ENCODE measurements at places on chromosomes 7 and 10. TPM values are rescaled to one million over a fixed set of nuclear protein-coding genes. Genes with fewer than 3 reads are reported as not detected.

SEMA3D gene
- not detected for total RNA-seq

GRCh38 chr7:70212281-70212680, 614.0 kb downstream of the AUTS2 start:
- DNase-seq: no peak
- no peak overlapping the region for H3K27ac ChIP-seq
- peaks cover 4% of the 10 kb centered on the region for H3K4me1 ChIP-seq
- H3K36me3 ChIP-seq: no peaks in the 10 kb centered on the region
- H3K27me3 ChIP-seq: no peaks in the 10 kb centered on the region

AOAH gene
- 1.4 TPM for total RNA-seq

- no peaks in the 10 kb centered on the region for H3K36me3 ChIP-seq
- no peaks in the 10 kb centered on the region for H3K4me1 ChIP-seq
- H3K27me3 ChIP-seq: peaks cover 7% of the 10 kb centered on the region
These were observed 38.9 kb upstream of the YAE1 start for GRCh38 chr7:39527296-39527695.

TACR2 gene
- total RNA-seq: not detected

OPN1SW gene
- total RNA-seq: not detected

DNA sequence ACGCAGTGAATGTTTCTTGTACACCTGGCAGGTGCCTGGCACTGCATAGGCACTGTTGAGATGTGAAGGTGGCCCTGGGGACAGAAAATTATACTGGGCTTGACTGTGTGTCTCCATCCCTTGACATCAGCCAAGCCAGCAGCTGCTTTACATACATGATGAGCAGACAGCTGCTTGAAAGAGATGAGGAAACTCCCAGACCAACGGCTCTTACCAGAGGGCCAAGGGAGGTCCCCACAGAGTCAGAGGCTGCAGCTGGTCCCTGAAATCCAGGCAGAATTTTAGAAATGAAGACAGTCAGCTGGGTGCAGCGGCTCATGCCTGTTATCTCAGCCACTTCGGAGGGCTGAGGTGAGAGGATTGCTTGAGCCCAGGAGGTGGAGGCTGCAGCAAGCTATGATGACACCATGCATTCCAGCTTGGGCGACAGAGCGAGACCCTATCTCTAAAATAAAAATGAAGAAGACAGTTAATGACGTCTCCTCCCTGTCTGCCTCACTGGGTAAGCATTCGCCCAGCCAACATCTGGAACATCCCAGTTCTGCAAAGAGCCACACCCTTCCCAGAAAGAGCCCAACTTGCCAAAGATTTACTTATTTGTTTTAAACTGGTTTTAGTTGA, 17.6 kb downstream of the LIMK1 start:
- no peaks in the 10 kb centered on the region for H3K27me3 ChIP-seq
- peaks cover 58% of the 10 kb centered on the region for H3K36me3 ChIP-seq
- peak; percentile 60 for DNase-seq
- peak overlapping the region; percentile 70 for H3K4me3 ChIP-seq

DNA sequence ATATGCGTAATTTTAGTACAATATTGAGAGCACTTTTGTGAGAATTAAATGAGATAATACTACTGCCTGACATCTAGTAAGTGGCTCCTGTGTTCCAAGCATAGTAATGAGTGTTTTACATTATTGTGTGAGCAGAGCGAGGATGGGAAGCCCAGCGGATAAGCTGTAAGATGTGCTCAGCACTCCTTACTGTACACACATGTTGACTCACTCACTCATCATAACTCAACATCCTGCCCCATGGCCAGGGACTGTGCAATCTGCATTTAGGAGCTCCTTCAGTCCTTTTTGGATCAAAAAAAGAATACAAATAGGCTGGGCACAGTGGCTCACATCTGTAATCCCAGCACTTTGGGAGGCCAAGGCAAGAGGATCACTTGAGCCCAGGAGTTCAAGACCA, 72.9 kb upstream of the NEBL start:
- no peaks in the 10 kb centered on the region for H3K36me3 ChIP-seq
- H3K4me1 ChIP-seq: peaks cover 17% of the 10 kb centered on the region
- no peak overlapping the region for H3K27ac ChIP-seq
- no peak for DNase-seq
- no peak overlapping the region for H3K4me3 ChIP-seq
- H3K27me3 ChIP-seq: no peaks in the 10 kb centered on the region

- no peaks in the 10 kb centered on the region for H3K27me3 ChIP-seq
- DNase-seq: peak; percentile 83
- H3K36me3 ChIP-seq: peaks cover 12% of the 10 kb centered on the region
- H3K27ac ChIP-seq: peak within 1 kb of the TSS; percentile 83
- peak within 1 kb of the TSS; percentile 92 for H3K4me3 ChIP-seq
These were observed at the start of gene PAXIP1 for GRCh38 chr7:155003092-155003375. PAXIP1 (minus strand) TSS chr7:155003124; CDS start chr7:155002929, 195 bp downstream.

DNA sequence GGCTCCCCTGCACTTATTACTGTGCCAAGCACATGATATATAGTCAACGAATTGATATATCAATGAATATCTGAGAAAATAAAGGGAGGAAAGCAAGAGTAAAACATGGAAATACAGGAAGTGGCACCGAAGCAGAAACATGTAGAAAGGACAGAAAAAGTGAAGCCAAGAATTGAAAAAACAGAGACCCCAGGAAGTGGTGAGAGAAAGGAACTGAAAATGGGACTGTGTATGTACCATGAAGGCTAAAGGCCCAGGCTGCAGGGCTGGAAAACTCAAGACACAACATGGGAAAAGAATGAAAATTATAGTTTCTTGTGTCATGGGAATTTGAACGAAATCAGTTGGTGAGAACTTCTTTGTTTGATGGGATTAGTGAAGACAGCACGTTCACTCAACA, 60.6 kb downstream of the MAP3K8 start:
- H3K4me3 ChIP-seq: peak overlapping the region; percentile 70
- DNase-seq: no peak
- no peaks in the 10 kb centered on the region for H3K36me3 ChIP-seq
- H3K4me1 ChIP-seq: peaks cover 94% of the 10 kb centered on the region
- no peaks in the 10 kb centered on the region for H3K27me3 ChIP-seq

- no peak for DNase-seq
- H3K4me3 ChIP-seq: no peak overlapping the region
- H3K4me1 ChIP-seq: no peaks in the 10 kb centered on the region
- no peak overlapping the region for H3K27ac ChIP-seq
- peaks cover 24% of the 10 kb centered on the region for H3K36me3 ChIP-seq
These were observed 138.9 kb downstream of the VTI1A start for GRCh38 chr10:112585960-112586359.

DNA sequence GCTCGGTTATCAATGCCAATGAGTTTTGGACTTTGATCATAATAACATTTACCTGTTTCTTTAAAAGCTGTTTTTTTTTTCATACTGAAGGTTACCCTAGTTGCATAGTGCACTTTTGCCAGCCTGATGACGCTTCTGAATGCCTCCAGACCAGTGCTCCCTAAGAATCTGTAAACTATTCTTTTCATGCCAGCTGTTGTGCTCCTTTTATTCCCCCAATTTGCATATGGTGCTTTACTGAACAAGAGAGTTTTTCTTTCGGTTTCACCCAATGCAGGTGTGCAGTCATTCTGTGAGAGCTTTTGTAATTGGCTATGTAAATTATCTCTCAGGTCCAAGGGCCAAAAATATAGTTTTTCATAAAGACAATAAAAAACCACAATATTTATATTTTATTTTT, 48.1 kb upstream of the GLCCI1 start:
- H3K27ac ChIP-seq: peak overlapping the region; percentile 91
- DNase-seq: no peak
- H3K27me3 ChIP-seq: no peaks in the 10 kb centered on the region
- H3K4me3 ChIP-seq: peak overlapping the region; percentile 69

DNA sequence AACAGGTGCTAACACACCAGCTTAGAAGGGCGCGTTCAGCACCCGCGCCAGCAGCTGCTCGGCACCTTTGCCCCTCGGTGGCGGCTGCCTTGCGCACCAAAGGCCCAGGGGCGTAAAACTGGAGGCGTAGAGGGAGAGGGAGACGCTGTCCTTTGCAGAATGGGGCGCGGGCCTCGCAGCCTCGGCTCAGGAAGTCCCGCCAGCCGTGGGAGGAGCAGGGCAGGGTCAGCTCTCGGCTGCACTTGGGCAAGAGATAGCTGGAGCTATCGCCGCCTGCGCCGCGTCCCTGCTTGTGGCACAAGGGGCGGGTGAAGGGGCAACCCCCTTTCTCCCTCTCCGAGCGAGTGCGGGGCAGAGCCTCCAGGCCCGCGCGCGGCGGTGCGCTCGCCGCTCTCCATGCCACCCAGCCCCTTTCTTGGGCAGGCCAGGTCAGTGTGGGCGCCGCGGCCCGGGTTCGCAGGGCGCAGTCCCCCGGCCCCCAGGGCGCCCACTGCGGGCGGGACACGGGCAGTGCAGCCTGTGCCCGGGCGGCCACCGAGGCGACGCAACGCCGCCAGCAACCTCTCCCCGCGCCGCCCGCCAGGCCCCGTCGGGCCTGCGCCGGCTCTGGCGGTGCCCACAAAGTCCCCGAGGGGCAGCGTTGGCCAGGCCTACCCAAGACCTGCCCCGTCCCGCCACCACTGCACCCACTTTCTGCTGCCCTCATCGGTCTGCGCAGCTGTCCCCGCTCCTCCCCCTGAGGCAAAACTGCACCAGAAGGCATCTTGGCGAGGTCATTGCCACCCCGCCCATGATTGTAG, 4.1 kb downstream of the NEUROD6 start:
- H3K4me1 ChIP-seq: no peaks in the 10 kb centered on the region
- H3K27me3 ChIP-seq: peaks cover 11% of the 10 kb centered on the region
- DNase-seq: no peak
- no peaks in the 10 kb centered on the region for H3K36me3 ChIP-seq

DNA sequence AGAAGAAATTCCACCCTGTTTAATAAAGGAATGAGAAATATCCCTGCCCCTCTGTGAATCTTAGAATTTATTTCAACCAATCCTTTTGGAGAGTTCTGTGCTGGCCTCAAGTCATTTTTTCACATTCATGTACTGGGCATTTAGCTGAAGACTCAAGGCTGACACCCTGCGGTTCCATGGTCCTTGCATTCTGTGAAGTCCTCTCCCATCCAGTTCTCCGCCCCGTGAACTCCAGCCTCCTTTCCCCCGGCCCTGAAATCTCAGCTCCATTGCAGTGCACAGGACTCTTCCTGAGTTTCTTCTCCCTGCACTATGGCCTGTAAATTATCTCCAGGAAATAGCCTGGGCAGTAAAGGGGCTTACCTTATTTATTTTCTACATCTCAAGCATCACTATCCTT, 183.0 kb upstream of the KCND2 start:
- H3K27ac ChIP-seq: no peak overlapping the region
- no peak for DNase-seq
- H3K27me3 ChIP-seq: no peaks in the 10 kb centered on the region
- no peaks in the 10 kb centered on the region for H3K4me1 ChIP-seq

HOXA9 gene
- not detected for total RNA-seq

ALDH18A1 gene
- 45.9 TPM for total RNA-seq

GRCh38 chr10:125161707-125162119, 1.4 kb upstream of the CTBP2 start:
- no peak overlapping the region for H3K27ac ChIP-seq
- H3K4me1 ChIP-seq: peaks cover 10% of the 10 kb centered on the region
- DNase-seq: no peak
- no peaks in the 10 kb centered on the region for H3K36me3 ChIP-seq

DNA sequence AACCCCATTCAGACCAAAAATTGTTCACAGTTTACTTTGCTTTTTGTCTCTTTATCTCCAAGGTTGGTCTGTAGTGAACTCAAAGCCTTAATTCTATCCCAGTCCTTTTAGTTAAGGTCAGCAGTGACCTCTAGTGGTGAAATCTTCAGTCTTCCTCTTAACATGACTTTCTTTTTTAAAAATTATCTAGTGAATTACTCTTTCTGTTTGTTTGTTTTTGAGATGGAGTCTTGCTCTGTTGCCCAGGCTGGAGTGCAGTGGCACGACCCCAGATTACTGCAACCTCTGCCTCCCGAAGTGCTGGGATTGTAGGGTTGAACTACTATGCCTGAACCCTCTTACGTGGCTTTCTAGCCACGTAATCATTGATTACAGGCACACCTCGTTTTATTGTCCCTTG, 25.0 kb downstream of the ZNF487 start:
- H3K27me3 ChIP-seq: no peaks in the 10 kb centered on the region
- no peak for DNase-seq
- no peak overlapping the region for H3K27ac ChIP-seq
- H3K36me3 ChIP-seq: no peaks in the 10 kb centered on the region
- no peak overlapping the region for H3K4me3 ChIP-seq

DNA sequence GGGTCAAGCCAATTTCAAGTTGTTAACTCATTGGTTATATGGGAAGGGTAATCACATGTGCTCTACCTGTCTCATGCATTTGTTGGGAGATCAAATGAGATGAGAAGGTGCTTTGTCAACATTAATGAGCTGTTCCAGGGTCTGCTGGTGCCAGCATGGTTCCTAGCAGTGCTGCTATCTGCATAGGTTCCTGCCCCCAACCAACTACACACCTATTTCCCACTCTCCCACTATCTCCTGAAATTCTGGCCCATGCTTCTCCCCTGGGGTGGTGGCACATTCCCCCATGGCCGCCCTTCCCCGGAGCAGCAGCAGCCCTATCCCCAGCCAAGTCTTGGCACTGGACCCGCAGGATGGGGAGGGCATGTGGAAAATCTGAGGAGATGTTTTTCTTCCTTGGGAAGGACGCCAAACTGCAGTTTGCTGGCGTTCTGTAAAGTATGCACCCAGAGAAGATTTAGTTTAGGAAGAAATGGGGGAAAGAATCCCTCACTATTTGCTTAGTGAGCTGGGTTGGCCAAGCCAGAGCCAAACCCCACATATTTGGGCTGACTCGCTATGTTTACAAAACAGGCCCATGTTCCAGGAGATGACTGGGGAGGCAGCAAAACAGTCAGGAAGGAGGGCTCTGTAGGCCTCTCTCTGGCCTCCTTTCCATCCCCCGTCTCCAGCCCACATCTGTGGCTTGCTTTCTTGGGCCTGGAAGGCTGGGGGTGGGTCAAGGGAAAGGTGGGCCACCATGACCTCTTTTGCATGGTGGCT, 42.5 kb downstream of the PPP1R3C start:
- no peak for DNase-seq
- H3K27me3 ChIP-seq: peaks cover 18% of the 10 kb centered on the region
- no peaks in the 10 kb centered on the region for H3K4me1 ChIP-seq

C10orf67 gene
- total RNA-seq: not detected

DNA sequence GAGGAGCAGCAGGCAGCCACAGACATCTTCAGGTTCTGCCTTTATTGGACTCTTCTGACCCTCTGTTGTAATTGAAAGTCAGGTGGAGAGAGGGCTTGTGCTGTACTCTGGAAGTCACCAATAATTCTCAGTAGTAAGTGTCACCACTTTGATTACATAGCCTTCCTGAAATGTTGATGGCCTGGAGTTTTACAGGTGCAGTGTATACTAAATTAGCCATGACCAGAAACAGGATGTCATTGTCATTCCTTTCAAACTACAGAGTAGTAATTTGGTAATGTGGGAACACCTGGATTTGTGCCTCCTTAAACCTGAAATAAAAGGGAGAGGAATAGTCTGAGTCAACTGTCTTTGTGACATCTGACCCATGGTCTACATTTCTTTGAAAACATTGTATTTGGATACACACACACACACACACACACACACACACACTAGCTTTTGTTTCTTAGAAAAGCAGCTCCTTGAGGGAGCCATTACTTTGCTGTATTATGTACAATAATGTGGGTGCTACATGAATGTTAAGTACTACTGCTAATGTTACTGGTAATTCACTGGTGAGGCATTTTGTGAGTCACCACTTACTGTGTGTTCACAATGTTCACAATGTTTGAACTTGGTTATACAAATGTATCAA, 19.6 kb downstream of the ARL4A start:
- DNase-seq: no peak
- H3K27ac ChIP-seq: no peak overlapping the region
- no peaks in the 10 kb centered on the region for H3K36me3 ChIP-seq

Measured in activated B cell treated with CpG ODN at 0.5 μM for 24 hours (primary cell).